ENCODE measurements at places on chromosomes 13 and 19. TPM values are rescaled to one million over a fixed set of nuclear protein-coding genes. Genes with fewer than 3 reads are reported as not detected.

ZNF888 gene
- total RNA-seq, result 6.1 TPM

SCEL gene
- not detected for total RNA-seq

KLK3 gene
- total RNA-seq, result not detected

KIR2DL4 gene
- total RNA-seq, result not detected

PRX gene
- total RNA-seq, result 0.87 TPM

SHC2 gene
- not detected for total RNA-seq

ZNF471 gene
- total RNA-seq, result 0.05 TPM

CEACAM16 gene
- not detected for total RNA-seq

CLEC4G gene
- total RNA-seq, result not detected

CYP2F1 gene
- not detected for total RNA-seq

ZMYM5 gene
- total RNA-seq, result 13.7 TPM

LILRA5 gene
- not detected for total RNA-seq

RGL3 gene
- total RNA-seq, result not detected

IFNL1 gene
- total RNA-seq, result not detected
